Activated CD4-positive, CD25-positive, alpha-beta regulatory T cell (primary cell): ENCODE measurements at places on chromosomes 16 and 17.
A peak's percentile ranks its signal among the peaks of the same experiment; 100 is the strongest.

- no peak for DNase-seq
Measured at GRCh38 chr17:55116440-55116914, 147.9 kb downstream of the STXBP4 start.

DNA sequence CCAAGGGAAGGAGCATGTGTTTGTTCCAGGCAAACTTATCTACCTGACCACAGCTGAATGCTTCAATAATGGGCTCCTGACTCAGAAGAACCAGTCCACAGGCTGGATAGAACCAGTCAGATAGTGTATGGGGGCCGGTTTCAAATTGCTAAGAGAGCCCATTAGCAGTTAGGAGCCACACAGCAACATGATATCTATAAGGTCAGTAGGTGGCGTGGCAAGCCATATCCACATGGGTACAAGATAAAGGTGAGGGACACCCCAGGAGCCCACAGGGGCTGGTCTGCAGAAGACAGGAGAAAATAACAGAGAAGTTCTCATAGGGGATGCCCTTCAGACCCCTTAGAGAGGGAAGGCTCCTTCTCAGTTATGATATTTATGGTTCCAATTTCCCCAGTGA is 31.6 kb upstream of the CDRT15 start:
- DNase-seq = no peak

GRCh38 chr17:37643869-37644268 is 623 bp upstream of the DDX52 start:
- no peak for DNase-seq

DNA sequence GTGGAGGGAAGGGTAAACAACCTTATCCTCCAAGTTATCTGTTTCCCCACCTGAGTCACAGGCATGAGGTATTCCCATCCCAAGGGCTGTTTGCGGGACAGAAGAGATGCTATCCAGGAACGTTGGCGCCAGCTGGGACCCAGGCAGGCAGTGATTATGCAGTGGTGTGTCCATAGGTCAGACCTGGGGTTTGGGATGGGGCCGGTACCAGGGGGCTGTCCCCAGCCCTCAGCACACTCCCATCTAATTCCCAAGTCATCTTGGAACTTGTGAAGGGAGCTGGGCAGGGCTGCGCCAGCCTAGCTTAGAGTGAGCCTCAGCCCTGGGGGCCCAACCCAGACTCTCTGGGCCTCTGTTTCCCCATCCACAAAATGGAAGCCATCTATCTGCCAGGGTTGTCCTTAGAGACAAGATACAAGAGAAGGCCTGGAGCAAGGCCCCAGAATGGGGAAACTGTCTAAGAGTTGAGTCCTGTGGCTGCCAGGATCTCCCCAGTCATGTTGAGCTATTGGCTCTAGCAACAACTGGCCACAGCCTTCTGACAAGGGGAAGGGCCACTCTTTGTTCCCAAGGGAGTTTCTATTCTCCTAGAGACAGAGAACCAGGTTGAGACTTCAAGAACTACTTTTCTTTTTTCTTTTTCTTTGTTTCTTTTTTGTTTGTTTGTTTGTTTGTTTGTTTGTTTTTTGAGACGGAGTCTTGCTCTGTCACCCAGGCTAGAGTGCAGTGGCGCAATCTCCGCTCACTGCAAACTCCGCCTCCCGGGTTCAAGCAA is 9.8 kb upstream of the JUP start:
- no peak for DNase-seq

- peak; percentile 84 for DNase-seq
Measured at GRCh38 chr17:19004421-19005136, at the start of gene FAM83G. Gene FAM83G, minus strand, starts transcription at chr17:19004764. Its CDS starts 723 bp downstream, at chr17:19004041.

DNA sequence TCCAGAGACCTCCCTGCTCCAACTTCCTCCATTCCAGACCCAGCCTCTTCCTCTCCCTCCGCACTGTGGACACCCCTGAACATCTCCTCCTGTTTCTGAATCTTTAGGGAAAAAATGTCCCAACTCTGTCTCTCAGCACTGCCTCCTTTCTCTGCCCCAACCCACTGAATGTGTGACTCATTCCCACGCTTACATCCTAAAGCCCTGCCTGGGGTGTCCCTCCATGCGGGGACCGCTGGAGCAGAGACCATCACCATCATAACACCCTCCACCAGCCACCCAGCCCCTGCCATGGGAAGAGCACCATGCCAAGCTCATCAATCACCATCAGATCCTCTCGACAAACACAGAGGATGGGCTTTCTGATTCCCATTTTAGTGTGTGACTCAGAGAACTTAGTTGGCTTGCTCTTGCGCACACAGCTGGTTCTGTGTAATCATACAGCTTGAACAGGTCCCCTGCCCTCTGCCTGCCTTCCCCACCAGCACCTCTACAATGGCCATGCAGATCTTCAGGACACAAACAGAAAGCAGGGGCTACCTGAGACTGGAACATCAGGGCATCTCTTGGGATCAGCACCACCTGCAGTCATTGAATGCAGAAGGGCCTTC is 10.7 kb downstream of the RPRML start:
- DNase-seq = no peak

- DNase-seq = no peak
Measured at GRCh38 chr17:78818932-78819331, 21.7 kb downstream of the USP36 start.

DNA sequence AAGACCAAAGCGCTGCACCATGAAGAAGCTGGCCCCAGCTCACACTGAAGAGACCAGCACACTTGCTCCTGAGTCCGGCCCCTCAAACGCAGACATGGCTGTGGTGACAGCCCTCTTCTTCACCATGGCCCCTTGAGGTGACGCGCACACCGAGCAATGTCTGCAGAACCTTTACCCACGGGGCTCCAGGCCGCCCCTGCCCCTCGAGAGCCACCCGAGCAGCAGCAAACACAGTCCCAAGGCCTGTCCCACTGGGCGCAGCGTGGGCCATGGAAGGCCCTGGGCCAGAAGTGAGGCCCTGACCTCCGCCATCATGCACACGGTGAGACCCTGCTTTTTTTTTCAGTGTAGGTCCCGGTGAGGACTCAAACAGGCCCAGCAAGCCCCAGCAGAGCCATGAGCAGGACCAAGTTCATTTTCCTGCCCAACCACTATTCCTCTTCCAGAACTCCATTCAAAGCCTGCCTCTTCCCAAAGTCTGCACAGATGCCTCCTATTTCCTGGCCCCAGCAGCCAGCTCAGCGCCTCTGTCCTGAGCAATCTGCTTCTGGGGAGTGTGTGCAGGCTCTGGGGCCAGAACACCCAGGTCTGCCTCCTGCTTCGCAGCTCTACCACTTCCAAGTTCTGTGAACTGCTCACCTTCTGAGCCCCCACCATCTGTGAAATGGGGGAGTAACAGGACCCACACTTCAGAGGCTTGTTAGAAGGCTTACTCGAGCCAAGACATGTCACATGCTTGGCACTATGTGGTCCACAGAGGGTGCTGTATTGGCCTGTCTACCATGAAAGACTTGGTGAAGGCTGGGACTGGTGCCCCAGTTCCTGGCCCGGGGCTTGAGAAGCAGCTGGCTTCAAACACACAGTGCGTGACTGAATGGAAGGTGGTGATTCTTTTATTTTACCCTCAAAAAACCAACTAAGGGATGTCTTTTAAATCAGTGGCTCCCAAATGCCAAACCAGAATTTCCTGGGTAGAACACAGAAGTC is 35.7 kb upstream of the GSG1L start:
- DNase-seq = no peak
